ENCODE measurements at places on chromosomes 1 and 21.
A peak's percentile ranks its signal among the peaks of the same experiment; 100 is the strongest.

- DNase-seq = no peak
Measured at GRCh38 chr21:34157521-34157920, 84.1 kb downstream of the MRPS6 start.

DNA sequence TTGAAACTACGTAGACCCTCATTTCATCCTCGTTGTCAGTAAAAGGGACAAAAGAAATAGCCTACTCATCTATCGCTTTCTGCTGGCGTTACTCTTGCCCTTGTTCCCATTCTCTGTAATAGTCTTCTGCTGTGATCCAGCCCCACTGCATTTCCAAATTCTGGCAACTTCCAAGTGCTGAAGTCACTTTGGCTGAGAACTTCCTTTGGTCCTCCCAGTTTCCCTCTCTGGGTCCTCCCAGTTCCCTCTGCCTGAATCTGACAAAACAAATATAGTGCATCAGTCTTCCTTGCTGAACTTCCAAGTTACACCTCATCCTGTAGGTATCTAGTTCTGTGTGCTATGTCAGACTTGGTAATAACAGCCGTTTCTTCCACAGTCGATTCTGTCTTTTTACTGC, 47.0 kb upstream of the PLA2G4A start:
- DNase-seq = no peak

DNA sequence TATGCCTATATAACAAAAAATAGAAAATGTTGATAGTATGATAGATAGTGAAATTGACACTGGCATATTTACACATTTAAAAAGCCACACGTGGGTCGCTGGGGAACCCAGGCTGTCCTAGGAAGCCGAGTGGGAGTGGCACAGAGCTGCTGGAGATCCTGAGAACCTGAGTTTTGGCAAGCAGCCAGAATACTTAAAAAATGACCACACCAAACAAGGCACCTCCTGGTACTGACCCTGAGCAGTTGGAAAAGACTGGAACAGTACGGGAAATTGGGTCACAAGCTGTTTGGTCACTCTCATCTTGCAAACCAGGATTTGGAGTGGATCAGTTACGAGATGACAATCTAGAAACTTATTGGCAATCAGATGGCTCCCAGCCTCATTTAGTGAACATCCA, 111.5 kb downstream of the ZFYVE9 start:
- DNase-seq = no peak

- DNase-seq = no peak
Measured at GRCh38 chr1:213931836-213932235, 55.9 kb upstream of the PROX1 start.

DNA sequence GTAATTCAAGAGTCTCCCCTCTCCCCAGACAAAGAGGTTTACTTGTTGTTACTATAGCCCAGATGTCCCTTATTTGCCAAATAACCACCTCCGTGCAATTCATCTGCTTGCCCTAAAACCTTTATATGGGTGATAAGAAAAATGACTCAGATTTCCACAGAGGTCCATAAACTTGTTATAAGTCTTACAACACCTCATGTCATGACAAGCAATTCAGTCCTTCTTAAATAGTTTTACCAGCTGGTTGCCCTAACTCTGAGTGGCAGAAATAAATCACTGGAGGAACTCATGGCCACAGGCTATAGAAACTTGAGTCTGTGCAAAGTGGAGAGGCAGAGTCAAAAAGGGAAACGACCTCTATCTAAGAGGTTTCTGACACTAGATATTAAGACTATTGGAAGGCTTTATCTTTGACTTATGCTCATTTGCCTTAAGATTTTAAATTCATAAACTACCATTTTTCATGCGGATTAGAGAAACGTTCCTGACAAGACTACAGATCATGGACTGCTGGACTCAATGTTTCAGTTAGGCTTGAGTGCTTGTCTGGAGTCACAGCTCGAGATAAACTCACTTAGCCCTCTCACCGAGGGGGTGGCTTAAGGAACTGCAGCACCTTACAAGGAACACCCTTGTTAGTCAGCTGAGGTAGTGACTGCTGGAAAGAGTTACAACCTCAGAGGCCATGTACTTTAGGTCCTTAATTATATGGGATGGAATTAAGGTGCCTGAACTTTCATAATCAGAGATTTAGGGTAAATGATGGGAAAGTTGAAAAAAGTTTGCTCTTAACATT, 662.5 kb upstream of the USP24 start:
- DNase-seq = no peak

DNA sequence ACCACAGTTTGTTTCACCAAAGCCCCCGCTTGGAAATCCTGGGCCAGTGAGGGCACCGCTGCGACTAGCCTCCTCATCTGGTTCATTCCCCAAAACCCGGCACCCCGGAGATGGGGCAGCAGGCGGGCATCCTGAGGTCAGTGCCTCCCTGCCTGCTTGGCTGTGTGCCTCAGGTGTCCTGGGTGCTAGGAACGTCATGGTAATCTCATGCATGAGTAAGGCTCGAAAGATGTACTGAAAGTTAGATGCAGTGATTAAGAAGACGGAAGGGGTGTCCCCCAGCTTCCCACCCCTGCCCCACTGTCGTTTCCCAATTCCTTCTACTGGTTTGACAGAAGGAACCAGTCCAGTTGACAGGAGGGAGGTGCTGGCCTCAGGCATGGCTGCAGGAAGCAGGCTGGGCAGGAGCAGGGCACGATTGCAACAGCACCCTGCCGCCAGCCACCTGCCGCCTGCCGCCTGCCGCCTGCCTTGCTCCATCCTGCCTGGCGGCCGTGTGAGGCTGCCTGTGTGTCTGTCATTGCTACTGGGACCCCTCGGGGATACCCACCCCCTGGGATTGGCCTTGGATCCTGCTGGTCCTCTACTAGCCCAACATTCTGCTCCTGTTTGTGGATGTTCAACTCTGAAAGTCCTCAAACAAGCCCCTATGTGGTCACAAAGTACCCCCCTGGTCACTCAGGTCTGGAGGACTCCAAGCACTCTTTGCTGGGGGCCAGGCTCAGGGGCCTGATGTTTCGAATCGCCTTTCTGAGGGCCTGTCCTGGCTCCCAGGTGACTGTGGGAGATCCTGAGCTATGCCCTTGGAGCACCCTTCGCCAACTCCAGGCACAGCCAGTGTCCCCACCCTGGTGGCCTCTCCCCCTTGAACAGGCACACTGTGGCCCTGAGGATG, 73.0 kb upstream of the IFFO2 start:
- DNase-seq = no peak

DNA sequence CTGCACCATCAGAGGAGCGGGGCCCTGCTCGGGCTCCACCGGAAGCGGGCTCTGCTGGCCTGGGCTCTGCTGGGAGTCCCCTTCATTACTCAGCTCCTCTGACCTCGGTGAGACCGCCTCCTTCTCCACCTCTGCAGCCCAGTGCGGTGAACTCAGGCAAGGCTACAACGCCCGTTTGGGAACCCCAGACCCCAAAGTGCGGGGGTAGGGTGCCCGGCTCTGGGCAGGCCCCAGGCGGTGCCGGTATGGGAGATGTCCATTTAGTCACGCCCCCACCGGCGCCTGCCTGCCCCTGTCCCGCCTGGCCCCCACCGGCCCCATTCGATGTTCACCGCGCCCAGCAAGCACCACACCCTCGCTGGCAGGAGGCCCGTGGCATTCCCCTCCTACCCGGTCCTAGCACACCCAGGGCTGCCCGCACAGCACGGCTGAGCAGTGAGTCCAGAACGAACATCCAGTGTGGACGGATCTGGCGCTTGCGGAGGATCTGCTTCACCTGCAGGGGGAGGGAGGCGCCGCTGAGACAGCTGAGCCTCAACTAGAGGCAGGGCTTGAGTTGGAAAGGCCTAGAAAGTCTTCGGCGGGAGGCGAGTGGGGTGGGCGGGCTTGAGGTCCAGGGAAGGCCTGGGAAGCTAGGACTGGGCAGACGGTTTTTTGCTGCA, 10.0 kb downstream of the MAP3K6 start:
- peak; percentile 35 for DNase-seq

DNA sequence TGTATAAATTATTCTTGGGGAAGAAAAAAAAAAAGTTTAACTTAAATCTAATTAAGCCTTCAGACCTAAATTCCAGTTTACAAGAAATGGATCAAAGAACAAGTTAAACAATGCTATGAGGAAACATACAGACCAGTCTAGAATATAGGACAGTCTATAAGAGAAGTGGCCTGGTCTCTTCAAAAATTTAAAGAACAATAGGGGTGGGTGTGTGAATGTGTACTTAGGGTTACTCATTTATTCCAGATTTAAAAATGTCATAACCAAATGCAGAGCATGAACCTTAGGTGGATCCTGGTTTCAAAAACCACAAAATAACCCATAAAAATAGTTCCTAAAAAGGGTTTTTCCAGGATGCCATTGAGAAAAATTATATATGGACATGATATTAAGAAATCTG, 21.8 kb upstream of the SYNJ1 start:
- no peak for DNase-seq

GRCh38 chr21:23008601-23009202, 2010.5 kb downstream of the NCAM2 start:
- DNase-seq = no peak

GRCh38 chr21:42127164-42128150, 56.3 kb downstream of the UMODL1 start:
- DNase-seq = no peak

DNA sequence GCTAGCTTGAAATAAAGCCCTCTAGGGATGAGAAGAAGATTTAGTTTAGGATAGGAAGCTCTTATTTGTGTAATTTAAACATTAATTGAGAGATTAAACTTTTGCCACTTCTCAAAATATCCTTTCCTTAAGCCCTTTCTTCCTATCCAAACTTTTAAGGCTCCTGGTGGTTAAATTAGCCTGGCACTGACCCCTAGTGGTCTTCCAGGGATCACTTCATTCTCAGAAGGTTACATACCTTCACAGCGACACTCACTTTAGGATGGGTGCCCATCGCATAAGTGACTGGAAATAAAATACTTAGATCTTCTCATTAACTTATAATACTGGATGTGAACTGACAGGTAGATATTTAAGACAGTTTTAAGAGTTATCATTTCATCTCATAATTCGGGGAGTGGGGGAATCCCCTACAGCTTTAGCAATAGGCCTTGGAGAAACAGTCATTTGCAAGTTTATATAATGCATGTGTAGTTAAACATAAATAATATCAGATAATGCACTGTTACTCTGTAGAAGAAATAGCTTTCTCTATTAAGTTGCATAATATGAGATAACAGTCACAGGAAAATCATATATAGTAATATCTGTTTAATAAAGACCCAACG, 7.4 kb downstream of the LHX9 start:
- DNase-seq = peak; percentile 47

Measured in activated CD4-positive, alpha-beta T cell treated with anti-CD3 and anti-CD28 coated beads for 4 hours (primary cell).